ENCODE measurements at places on chromosomes 13 and 19.

DNA sequence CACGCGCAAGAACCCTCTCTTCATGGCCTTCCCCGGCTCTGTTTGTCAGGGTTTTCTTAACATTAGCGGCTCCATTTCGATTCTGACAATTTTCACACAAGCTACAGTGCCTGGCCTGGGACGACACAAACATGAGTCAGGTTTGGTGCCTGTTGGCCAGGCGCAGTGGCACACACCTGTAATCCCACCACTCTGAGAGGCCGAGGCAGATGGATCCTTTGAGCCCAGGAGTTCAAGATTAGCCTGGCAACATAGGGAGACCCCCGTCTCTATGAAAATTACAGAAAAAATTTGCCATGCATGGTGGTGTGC, 1.9 kb upstream of the RAB20 start:
- DNase-seq, result no peak

- peak; percentile 76 for DNase-seq
These were observed 5.3 kb downstream of the PRR36 start for GRCh38 chr19:7868671-7869452.

DNA sequence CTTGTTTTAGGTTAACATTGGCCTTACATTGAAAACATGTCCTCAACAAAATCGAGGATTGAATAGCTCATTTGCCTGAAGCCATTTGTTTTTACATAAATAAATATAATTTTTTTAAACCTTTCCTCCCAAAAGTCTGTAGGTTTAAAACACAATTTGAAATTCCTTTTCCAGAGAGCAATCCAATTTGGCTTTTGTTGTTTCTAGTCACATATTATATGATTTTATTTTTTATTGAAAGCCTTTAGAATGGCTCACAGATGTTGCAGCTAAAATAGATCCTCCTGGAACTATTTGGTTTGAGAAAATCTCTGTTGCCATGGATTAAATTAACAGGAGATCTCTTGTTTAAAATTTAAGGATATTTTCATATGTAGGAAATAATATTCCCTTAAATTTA, 512.6 kb downstream of the KLF5 start:
- no peak for DNase-seq

DNA sequence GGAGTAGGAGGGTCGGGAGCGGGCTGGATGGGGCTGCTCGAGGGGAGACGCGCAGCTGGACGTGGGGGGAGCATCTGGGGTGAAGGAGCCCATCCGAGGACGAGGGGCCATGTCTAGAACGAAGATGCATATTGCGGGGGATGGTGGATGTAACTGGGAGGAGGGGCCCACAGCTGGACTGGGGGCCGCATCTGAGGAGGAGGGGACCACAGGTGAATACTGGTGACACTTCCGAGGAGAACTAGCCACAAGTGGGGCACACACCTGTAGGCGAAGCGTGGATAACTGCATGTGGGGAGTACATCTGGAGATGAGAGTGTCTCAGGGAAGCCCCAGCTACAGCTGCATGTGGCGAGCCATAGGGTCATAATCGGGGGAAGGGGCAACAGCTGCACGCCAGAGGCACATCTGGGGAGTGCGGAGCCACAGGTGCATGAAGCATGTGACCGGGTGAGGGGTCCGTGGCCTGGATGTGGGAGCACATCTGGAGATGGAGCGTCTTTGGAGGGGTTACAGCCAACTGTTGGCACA, 402 bp downstream of the ZSWIM9 start:
- no peak for DNase-seq

DNA sequence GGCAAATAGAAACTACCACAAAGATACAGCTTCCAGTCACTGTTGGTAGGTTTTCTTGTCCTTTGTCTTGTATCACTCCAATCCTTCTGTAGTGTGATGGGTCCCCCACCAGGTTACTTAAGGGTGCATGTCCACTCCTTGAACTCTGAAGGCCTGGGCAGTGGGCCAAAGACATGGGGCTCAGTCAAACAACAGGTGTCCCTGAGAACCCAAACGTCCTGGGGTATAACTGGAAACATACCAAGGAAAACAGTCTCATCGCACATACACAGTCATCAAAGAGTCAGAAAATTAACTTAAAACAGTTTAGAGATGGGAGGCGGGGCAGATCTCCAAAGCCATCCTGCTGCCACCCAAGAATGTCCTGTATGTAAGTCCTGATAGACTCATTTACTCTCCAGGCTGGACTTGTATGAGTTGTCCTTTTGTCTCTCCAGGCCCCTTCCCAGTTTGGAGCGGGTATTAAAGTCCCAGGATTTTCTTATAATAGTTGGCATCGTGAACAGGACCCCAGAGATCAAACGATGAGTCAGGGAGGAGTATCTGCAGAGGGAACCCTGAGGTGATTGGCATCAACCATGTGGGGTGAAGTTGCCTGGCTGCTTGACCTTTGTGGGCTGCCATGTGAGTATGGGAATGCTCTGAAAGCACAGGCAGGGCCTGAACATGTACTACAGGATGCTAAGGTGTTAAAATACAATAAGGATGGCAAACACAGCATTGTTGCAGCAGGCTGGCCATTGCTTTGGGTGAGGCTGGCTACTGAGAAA, 613.2 kb upstream of the KLF12 start:
- DNase-seq, result no peak

- DNase-seq, result no peak
These were observed 55.2 kb downstream of the XPO4 start for GRCh38 chr13:20847296-20847695.

DNA sequence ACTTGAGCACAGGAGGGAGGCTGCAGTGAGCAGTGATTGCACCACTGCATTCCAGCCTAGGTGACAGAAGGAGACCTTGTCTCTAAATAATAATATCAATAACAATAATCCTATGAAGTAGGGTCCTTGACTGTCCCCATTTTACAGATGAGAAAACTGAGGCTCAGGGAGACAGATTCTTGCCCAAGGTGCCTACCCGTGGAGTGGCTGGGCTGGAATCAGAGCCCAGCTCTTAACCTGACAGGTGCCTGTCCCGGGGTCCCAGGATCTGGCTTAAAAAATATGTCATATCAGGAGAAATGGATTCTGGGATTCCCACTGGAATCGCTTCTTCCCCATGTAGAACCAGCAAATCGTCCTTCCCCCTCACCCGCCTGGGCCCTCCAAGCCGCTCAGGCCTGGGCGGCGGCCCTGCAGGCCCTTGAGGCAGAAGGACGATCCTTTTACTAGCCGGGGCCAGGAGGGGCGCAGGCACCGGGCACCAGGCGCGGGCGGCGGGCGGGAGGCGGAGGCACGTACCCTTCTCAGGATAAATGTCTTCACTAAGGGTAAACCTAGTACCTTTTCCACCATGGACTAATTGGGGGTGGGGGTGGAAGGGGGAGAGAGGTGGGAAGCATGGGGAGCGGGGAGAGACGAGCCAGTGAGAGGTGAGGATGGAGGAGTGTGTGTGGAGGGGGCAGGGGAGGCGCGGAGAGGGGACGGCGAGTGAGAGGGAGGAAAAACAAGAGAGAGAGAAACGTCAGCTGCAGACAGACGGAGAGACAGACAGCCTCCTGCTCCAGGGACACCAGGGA, 60.6 kb downstream of the COLGALT1 start:
- no peak for DNase-seq

DNA sequence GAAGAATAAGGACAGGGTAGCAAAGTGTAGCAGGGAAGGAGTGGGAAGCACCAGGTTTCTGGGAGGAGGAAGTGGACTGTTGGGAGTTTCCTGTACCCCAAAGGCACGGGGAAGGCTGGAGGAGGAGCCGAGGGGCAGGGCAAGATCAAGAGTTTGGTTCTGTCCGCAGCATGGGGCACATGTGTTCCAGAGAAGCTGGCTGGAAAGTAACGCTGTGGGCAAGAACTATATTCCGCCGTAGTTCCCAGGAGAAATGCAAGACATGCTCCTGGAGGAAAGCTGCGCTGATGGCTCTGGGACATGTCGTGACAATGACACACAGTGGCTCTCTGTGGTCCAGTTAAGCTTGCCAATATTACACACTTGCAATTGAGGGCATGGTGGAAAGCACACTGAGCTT, 51.7 kb upstream of the KPNA3 start:
- no peak for DNase-seq

All from stimulated activated CD8-positive, alpha-beta memory T cell treated with anti-CD3 and anti-CD28 coated beads, Interleukin-15, amount 100 ng/mL, for 48 hours (primary cell).